Cerebellar cortex (tissue), 1 donor: ENCODE measurements at places on chromosomes 5 and 9.

- DNase-seq = no peak
Observed at GRCh38 chr5:151628112-151628823, 37.1 kb upstream of the FAT2 start.

DNA sequence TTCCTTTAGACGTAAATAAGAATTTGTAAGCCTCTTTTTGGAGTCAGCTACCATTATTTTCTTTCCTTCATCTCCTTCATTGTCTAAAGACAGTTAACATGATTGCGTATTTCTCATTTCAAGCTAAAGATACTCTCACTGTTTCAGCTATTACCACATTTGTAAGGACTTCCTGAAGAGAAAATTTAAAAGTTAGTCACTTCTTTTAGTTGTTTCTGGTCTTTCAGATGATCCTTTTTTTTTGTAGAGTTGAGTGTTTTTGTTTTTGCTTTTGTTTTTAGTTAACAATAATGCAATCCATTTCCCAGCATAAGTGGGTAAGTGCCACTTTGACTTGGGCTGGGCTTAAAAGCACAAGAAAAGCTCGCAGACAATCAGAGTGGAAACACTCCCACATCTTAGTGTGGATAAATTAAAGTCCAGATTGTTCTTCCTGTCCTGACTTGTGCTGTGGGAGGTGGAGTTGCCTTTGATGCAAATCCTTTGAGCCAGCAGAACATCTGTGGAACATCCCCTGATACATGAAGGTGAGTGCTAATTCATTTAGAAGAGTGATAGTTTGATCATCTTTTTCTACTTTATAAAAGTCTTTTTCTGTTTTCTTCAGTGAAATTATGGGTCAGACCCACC is 2.0 kb downstream of the IL31RA start:
- DNase-seq = no peak

DNA sequence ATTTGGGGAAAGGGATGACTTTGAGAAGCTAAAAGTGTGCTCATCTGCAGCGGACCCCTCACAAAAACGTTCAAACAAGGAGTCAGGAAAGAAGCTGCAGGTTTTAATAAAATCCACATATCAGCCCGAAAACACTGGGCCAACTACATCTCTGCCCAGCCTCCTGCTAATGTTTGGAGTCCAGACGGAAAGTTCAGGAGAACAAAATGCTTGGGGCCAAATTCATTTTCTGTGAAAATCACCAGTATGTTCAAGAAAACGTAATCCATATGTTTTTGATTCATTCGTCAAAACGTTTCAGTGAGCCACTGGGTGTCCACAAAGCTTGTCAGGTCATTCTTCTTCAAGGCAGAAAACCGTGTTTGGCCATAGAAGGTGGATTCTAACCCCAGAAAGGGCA is 87.5 kb upstream of the GAS1 start:
- no peak for DNase-seq

DNA sequence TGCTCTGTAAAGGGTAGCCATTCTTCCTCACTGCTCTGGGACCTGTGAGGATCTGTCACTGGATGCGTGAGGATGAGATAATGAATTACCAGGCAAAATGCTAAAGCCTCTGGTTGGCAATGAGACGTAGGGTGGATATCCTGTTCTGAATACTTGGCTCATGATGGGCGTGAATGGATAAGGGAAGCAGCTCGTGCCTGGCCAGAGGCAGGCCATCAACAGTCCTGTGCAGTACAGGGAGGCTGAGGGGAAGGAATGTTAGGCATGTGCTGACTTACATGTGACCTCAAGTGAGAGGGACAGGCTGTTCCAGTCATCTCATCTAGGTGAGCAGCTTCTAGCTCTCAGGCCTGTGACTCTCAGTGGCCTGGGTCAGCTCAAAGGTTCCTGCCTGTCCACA is 172.8 kb downstream of the CARTPT start:
- no peak for DNase-seq

DNA sequence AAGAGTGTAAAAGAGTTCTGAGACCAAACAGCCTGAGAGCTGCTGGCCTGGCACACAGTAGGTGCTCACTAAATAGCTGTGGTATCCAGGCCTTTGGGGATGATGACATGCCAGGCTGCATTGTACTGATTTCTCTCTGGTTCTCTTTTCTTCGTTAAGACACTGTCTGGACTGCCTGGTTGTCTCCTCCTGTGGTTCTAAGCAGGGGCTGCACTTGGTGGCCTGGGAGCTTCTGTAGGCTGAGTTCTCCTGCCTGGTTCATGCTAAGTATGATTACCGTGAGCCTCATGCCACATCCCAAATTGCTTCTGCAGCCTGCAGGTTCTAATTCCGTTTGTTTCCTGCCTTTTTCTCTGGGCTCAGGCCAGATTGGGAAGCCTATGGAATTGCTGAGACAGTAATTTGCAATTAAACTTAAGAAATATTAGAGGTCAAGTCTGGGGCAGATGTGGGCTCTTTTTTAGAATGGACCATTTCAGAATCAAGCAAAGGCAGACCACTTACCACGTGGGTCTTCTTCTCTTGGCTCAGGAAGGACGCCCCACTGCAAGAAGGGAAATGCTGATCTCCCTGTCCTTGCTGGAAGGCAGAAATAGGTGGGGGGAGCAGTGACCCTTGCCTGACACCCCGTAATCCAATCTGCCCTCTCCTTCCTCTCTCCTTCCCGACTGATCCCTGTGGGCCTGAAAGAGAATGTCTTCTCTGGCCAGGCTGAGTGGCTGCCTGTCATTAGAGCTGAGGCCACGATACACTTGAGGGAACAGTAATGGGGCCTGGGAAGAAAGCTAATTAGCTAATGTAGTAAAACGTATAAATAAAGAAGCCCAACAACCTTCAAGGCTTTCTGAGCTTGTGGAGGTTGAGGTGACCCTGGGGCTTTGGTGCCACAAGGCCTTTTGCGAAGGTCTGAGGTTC is 21.9 kb upstream of the BOD1 start:
- no peak for DNase-seq

GRCh38 chr9:18350995-18351595 is 122.9 kb upstream of the ADAMTSL1 start:
- no peak for DNase-seq

DNA sequence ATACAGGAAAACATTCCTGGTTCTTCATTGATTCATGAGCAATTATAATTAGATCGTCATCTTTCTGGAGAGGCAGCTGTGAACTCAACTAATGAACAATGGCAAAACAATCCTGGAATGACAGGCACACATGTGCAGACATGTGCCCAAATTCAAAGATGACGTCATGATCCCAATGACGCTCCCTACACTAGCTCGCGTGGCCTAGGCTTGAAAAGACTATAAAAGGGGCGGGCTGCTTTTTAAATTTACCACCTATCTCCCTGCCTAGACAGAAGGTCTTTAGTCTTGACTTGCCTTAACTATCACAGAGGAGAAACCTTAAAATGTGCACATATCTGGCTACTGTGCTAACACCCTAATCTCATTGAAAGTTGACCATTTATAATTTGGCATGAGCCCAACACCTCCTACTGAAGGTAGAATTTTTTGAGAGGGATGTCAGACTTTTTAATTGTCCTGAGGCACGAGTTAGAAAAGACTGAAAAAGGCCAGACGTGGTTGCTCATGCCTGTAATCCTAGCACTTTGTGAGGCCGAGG is 88.2 kb downstream of the PRRT1B start:
- no peak for DNase-seq

- DNase-seq = no peak
Observed at GRCh38 chr9:3464033-3464638, 61.7 kb downstream of the RFX3 start.

- no peak for DNase-seq
Observed at GRCh38 chr9:35711501-35712428, 20.2 kb downstream of the TLN1 start.

GRCh38 chr5:154409230-154409840 is 36.5 kb upstream of the SAP30L start:
- no peak for DNase-seq

DNA sequence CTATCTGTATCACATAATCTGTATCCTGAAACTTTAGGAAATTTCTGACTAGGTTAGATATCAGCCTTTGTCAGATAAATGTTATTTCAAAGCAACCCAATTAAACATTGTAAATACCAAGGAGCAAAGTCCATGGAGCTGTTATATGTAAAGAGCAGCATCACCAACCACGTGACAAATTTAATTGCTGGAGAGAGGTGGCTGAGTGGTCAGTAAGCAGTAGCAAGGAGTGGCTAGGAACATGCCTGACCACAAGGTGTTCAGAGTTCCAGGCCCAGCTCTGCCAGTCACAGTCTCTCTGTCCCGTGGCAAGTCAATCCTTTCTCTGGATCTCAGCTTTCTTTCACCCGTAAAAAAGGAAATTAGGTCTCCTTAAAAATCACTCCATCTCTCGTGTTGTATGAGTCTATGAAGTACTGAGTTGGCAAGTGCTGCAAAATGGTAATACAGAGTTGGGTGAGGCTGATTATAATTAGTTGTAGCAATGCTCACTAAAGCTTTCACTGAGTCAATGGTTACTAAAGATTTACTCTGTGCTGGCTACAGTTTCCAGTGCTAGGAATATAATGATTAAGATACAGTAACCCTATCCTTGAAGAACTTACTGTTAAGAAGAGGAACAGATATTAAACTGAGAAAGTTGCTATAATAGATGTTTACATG is 166.1 kb downstream of the GNAQ start:
- DNase-seq = no peak

GRCh38 chr9:87580941-87581438 is 83.3 kb downstream of the DAPK1 start:
- no peak for DNase-seq
